ENCODE measurements at places on chromosomes 7 and 10. TPM values are rescaled to one million over a fixed set of nuclear protein-coding genes. Genes with fewer than 3 reads are reported as not detected.

AKR1C3 gene
- 21.1 TPM for total RNA-seq

EEPD1 gene
- 12.4 TPM for total RNA-seq

ANKRD22 gene
- total RNA-seq, result not detected

GIMAP1 gene
- total RNA-seq, result 4.2 TPM

AGMO gene
- total RNA-seq, result 0.64 TPM

PRR15 gene
- total RNA-seq, result not detected

Data from gastroesophageal sphincter (tissue), 4 donors.